ENCODE measurements at places on chromosomes 5 and 9. TPM values are rescaled to one million over a fixed set of nuclear protein-coding genes. Genes with fewer than 3 reads are reported as not detected.

Gene PDE6A
- total RNA-seq, result not detected

Gene TTC1
- total RNA-seq, result 54.3 TPM

- no peak for DNase-seq
Measured at GRCh38 chr9:35350827-35351549, 138.9 kb upstream of the RUSC2 start.

- DNase-seq, result no peak
Measured at GRCh38 chr9:89815903-89816573, 211.2 kb downstream of the GADD45G start.

DNA sequence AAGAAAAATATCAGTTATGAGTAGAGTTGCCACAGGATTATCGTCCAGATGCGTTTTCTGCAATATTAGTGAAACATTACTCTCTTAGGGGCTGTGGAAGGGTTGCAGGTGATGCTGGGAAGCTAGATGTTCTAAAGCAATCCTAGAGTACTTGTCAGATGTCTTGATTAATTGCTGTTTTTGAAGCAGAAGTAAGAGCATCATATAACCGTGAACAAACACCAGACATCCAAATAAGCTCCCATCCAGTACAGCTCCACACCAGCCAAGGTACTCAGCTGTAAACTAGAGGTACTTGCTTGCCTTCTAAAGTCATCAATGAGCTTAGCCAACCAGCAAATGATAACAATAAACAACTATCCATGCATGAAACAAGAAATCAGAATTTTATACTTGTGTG is 131.1 kb downstream of the ST8SIA4 start:
- DNase-seq, result no peak

DNA sequence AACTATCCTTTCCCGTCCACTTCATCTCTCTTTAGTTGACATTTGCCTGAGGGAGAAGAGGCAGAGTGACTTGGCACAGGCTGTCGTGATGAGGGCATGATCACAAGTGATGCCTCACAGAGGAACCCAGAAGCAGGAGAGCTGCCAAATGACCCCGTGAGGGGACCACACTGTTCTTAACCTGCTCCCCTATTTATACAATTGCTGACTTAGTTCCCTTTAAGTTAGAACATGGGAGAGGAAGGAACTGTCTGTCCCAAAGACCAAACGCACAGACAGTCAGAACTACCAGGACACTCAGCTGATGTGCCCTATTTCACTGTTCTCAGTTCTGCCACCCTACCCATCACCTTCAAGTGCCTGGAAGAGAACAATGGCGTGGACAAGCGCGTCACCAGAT is 73.7 kb downstream of the SLC1A3 start:
- DNase-seq, result no peak

GRCh38 chr5:88663793-88664216 is 219.2 kb downstream of the MEF2C start:
- no peak for DNase-seq

All from activated CD4-positive, alpha-beta memory T cell treated with anti-CD3 and anti-CD28 coated beads for 36 hours (primary cell).